ENCODE measurements at places on chromosomes 7 and 10. TPM values are rescaled to one million over a fixed set of nuclear protein-coding genes. Genes with fewer than 3 reads are reported as not detected.
A peak's percentile ranks its signal among the peaks of the same experiment; 100 is the strongest.

DNA sequence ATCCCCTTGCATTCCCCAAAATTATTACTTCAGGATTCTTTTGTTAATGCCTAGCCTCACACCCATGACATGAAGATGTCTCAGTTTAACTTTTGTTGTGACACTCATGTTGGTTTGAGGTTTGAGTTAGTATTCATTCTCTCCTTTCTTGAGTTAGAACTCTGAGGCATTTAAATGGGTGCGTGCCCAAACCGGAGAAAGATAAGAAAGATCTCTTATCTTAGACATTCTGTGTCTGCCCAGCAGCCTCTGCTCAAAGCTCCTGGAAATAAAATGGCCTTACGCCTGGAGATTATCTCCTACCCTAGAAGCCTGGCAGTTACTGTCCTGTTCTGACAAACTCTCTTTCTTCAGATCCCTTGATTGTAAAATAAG, 26.3 kb downstream of the WBP1L start:
- DNase-seq = no peak

DNA sequence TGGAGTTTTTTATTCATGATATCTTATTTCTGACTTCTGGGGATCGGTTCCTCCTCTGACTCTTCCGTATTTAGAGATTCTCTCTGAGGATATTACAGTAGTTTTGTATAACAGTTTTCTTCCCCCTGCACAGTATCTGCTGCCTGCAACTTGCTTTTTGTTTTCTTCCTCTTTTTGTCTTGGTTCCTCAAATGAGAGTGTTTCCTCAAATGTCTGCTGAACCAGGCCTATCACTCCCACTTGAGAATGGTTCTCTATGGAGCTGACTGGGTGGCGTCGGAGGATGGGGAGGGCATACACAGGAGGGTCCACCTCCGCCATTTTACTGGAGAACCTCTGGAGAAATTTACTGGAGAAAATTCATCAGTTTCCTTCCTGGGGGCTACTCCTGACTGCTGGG, 27.7 kb downstream of the ARHGAP22 start:
- no peak for DNase-seq

ADAM12 gene
- 95.0 TPM for total RNA-seq

GRCh38 chr10:60310740-60311139, 78.9 kb downstream of the ANK3 start:
- DNase-seq = peak; percentile 69

- DNase-seq = no peak
Observed at GRCh38 chr7:129889133-129889844, 63.5 kb downstream of the UBE2H start.

DNA sequence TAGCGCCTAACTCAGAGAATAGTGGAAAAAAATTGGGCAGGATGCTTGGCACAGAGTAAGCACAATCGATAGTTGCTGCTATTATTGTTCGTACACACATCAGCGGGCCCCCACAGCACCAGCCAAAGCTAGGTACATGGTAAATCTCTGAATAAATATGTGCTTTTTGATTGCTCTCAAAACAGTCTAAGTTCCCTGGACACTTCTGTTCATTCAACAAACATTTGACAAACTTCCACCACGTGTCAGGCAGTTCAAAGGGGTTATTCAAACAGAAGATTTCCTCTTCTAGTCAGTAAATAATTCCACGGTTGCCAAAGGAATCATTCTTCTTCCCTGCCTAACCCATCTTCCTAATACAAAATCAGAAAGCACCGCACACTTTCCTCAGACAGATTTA, 150.8 kb downstream of the DGKI start:
- no peak for DNase-seq

DNA sequence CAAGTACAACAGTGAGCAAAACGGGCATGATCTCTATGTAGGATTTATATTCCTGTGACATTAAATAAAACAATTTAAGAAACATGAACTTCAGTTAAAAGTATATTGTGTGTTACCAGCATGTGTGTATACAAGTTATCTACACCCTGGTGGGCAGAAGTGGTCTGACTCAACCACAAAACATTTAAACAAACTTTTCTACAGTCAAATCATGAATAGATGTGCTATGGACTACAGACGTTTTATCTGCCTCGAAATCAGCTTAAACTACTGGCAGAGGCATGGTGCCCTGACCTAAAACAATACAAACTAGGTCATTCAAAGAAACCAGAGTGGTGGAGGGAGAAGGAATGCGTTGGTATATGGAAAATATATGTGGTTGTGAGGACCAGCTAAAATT, 3.6 kb downstream of the ARL3 start:
- no peak for DNase-seq

COA1 gene
- total RNA-seq = 75.0 TPM

TRIM50 gene
- 0.21 TPM for total RNA-seq

Measured in urinary bladder (tissue), 4 donors.